ENCODE measurements at places on chromosomes 1 and 21.

DNA sequence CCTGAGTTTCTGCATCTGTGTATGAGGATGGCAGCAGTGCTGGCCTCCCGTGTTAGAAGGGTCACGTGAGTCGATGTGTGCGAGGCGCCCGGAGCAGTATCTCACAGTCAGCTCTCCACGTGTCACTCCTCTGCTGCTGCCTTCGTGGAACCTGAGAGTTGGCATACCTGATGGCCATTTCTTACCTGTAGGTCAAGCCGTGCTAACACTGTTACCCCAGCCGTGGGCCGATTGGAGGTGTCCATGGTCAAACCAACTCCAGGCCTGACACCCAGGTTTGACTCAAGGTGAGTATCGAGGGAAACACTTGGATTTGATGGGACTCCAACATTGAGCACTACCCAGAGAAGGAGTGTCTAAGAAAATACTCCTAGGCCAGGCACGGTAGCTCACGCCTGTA is 10.7 kb downstream of the CDCA8 start:
- no peak for DNase-seq

DNA sequence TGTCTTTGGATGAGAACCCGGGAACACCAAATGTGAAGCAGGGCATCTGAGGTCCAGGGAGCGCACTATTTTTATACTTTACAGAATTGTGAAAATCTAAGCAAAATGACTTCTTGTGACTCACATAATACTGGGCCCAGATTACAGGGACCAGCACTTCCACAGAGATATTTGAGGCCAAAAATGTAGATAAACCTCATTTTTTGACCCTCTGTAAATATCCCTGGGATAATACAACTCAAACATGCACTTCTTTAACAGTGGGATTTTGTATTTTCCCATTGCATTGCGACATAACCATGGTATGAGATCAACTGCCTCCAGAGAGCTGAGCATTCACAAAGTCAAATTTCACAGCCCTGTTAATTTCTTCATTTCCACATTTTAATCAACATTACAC is 289.4 kb upstream of the ADGRL4 start:
- no peak for DNase-seq

GRCh38 chr1:83545066-83545862 is 453.7 kb downstream of the TTLL7 start:
- DNase-seq = no peak

GRCh38 chr1:90475631-90476030 is 241.5 kb downstream of the BARHL2 start:
- no peak for DNase-seq

DNA sequence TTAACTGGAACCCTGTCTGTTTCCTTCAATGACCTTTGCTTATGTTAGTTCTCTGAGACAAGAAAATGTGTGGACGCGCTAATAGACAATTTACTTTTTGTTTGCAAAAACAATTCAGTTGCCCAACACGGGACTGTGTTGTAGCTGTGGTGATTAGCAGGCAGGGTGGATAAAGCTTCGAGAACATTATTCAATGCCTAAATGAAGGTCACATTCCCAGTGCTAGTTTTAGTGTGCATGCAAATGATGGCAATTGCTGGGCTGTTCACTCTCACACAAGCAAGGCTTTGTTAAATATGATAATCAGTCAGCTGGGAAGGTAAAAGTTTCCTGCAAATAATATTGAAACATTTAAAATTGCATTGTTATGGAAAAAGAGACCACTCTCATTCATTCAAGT is 188.4 kb downstream of the BACH1 start:
- no peak for DNase-seq

DNA sequence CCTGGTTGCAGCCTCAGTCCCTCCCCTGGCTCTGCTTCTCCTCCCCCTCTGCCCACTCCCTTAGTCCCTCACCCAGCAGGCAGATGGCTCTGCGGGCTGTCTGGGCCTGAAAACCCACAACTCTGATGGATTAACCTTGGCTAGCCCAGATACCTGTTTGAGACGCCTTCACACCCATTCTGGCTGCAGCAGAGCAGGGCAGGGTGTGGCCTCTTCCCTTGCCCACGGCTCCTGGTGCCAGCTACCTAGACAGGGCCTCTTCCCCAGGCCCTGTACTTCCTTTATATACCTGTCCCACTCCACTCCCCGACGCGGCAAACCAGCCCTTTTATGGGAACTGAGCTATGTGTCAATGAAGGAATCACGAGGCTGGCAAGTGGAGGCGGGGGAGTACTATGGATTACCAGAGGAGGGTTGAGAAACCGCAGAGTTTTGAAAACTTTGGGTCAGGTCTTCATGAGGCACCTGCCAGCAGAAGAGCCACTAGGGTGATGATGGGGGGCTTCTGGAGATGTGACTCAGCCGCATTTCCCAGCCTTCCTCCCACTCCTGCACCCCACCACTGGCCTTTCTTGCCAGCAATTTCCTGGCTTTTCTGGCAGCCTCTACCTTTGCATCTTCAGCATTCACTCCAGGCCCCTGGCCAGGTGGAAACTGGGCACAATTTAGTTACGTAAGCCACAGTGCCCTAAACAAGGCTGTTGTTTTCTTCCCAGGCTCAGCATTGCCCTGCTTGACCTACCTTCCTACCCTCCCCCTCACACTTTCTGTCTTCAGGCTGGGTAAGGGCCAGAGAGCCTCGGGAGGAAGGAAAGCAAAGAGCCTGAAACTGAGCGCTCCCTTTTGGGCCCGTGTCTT is at the start of gene CHI3L1:
TSS of gene CHI3L1 (minus strand) at position 259 of the 858 bp plus-strand sequence. CDS start at position 178, 81 bp downstream.
- DNase-seq = no peak

DNA sequence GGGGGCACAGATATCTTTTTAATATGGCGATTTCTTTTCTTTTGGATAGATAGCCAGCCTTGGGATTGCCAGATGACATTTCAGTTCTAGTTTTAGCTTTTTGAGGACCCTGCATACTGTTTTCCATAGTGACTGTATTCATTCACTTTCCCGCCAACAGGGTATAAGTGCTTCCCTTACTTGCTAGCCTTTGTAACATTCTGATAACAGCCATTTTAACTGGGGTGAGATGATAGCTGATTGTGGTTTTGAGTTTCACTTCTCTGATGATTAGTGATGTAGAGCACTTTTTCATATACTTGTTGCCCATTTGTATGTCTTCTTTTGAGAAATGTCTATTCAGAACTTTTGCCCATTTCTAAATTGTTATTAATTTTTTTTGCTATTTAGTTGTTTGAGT is 151.9 kb downstream of the NTPCR start:
- no peak for DNase-seq

DNA sequence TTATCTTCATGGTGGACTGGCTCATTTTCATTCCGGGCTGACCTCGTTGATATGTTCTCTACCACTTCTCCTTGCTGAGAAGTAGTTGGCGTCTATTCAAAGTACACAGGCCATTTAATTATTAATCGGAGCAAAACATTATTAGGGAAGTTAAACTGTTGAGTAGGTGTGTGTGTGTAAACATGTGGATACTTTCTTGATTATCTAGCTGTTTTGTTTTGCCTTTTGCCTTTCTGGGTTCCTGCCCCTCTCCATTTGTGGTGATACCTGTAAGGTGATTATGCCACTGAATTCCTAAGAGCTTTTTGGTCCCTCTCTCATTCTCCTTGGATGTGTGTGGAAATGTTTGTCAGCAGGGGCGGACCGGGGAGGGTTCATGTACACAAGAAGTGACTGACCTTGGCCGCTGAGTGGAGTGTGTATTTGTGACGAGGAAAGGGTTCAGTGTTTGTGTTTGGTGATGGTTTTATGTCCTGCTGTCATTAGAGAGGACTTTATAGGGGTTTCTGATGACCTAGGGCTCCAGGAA is 56.6 kb upstream of the PPP2R5A start:
- no peak for DNase-seq

DNA sequence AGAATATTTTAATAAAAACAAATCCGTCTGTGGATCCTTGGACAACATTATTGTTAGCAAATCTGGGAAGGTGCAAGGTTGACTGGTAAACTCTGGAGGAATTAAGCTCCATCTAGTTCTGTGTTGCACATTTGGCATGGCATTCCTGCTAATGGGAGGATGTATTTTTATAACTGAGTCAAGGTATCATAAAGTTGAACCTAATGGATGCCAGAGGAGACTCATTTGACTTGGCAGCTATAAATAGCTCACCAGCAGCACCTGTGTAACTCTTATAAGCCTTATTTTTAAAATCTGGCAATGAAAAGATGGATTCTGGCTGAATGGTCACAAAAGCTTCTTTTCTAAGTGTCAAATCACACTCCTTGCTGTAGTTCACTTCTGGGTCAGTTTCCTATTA is 118.5 kb upstream of the ADAMTS5 start:
- DNase-seq = no peak

DNA sequence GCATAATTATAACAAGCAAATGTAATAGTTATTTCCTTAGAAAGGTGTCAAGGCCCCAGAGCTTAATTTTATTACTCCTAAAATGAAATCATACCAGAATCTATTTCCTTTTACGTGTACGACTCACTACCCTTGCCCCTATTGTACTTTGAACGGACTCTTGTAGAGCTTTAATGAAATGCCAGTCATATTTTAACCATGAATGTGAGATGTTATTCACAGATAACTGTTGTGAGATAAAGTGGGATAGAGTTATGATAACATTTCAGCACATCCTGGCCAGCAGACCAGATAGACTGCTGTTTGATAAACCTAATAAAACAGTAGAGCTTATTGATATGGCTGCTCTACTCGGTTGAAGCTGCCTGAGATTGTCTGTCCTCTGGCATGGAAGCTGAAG is 500.8 kb upstream of the PBX1 start:
- no peak for DNase-seq

DNA sequence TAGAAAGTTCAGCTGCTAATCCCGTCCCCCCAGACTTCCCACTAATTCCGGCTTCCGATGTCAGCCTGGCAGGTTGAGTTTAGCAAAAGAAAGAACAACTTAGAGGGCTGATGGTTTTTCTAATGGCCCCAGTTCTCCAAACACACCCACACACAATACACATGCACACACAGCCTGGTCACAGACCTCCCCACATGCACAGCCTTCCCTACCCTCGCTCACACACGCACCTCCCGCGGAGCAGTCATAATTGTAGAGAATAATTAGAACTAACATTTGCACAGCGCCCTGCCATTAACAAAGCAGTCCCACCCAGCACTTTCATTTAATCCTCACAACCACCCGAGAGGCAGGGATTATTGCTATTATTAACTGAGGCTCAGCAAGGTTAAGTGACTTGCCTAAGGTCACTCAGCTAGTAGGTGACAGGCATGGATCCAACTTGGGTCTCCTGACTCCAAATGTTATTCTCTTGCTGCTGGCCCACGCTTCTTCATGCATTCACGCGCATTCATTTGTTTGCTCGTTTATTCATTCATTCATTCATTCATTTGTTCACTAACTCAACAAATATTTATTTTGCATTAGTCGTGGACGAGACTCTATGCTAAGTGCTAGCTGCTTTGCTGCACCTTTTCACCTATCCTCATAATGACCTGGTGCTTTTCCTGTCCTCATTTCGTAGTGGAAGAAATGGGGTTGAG is 274.9 kb downstream of the FOXD2 start:
- DNase-seq = no peak

DNA sequence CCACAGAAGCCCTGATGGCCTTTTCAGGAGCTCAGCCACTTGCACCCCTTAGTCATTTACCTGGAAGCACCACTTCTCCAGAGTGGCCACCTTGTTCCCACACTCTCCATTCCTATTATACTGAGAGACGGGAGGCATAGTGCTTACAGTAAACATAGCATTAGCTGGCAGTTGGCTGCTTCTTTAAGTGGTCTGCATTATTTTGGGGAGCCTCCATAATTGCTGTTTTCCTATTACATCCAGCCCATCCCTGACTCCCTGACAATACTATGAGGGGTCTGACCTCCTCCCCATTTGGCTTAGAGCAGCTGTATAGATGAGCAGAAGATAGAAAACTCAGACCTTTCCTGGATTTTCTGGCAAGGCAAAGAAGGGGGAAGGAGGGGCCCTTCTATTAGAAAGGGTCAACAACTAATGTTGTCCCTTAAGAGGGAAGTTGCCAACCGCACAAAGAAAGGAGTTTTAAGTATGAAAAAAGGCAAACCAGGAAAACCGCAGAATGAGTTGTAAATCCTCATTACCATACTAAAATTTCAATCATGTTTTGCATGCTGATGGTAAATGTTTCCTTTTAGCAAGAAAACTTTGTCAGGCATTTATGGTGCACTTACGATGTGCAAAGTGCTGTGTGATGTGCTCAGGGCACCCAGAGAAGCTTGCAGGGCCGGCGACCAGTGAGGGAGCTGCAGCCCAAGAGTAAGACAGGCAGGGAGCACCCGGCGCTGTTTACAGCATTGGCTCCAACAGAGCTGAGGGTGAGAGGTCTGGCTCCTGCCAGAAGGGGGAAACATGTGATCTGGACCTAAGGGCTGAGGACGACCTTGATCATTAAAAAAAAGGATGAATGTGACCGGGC is 167.3 kb downstream of the ZZZ3 start:
- DNase-seq = no peak

- no peak for DNase-seq
Observed at GRCh38 chr1:98048244-98048643, 127.4 kb upstream of the DPYD start.

- DNase-seq = no peak
Observed at GRCh38 chr1:193592317-193592716, 405.9 kb upstream of the B3GALT2 start.

DNA sequence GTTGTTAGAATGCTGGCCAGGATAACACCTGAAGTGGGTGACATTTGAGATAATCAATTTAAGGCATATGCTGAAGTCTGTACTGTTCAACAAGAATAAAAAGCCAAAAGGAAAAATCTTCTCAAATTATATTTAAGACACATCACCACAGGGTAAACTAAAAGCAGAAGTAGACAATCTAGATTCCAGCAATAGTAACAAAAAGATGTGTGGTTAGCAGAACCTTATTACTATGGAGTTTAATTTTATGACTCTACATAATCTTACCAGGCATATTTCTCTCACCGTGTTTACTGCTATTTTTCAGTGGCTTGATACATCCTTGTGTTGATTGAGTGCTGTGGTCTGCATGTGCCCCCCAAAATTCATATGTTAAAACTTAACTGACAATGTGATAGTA is 300.4 kb upstream of the ZP4 start:
- no peak for DNase-seq

DNA sequence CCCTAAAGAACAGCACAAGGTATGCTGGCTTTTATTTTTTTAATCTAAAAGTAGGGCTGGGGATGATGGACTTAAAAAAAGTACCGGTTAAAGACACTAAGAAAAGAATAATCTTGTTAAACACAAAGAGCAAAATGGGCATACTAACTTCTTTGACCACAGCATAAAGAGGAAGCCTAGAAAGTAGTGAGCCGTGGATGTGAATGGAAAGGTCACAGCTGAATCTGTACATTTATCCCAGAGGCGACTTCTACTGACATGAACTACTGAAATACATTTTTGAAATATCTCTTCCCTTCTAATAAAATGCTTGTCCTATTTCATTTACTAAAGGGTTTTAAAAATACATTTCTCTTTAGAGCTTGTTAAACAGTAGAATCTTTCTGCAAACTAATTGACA is 140.7 kb downstream of the SLC45A1 start:
- no peak for DNase-seq

DNA sequence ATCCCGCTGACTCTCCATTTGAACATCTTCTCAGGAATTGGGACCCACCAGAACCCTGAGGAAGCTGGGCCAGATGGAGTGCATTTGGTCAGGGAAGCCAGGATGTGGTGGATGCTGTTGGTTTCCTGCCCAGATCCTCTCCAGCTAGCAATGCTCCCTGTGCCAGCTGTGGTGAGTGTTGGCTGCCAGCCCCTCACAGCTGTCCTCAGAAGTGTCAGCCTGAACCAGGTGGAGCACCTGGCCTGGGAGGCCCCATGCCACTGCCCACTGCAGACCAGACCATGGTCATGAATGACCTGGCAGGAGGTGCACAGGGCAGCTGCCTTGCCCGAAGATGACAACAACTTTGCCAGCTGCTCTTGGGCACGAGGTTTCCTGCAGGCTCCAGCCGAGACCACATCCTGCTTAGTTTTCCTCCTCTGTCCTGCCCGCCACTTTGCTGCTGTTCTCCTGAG is 54.4 kb downstream of the PRSS38 start:
- no peak for DNase-seq

All from vagina (tissue), 2 donors.